ENCODE measurements at places on chromosomes 1 and 21. TPM values are rescaled to one million over a fixed set of nuclear protein-coding genes. Genes with fewer than 3 reads are reported as not detected.

DNALI1 gene
- 0.89 TPM for total RNA-seq

SYCP1 gene
- not detected for total RNA-seq

RGS16 gene
- total RNA-seq: 0.14 TPM

NUP133 gene
- total RNA-seq: 32.1 TPM

LCE1E gene
- total RNA-seq: 0.42 TPM

TMCC2 gene
- 4.5 TPM for total RNA-seq

CFHR4 gene
- total RNA-seq: not detected

CTSS gene
- total RNA-seq: 4.2 TPM

Measured in smooth muscle cell of the umbilical artery (primary cell).